ENCODE measurements at places on chromosomes 5 and 9. TPM values are rescaled to one million over a fixed set of nuclear protein-coding genes. Genes with fewer than 3 reads are reported as not detected.

RLN2 gene
- total RNA-seq, result 6.9 TPM

C9orf153 gene
- 0.80 TPM for total RNA-seq

MEGF10 gene
- total RNA-seq, result 0.48 TPM

- no peak overlapping the region for H3K27ac ChIP-seq
- no peak for DNase-seq
- H3K36me3 ChIP-seq, result no peaks in the 10 kb centered on the region
- no peaks in the 10 kb centered on the region for H3K4me1 ChIP-seq
Measured at GRCh38 chr5:127014573-127014972, 15.8 kb downstream of the MARCHF3 start.

ZNF879 gene
- total RNA-seq, result 13.8 TPM

GLT6D1 gene
- total RNA-seq, result not detected

GRCh38 chr5:60387051-60387440 is 312.9 kb downstream of the DEPDC1B start:
- no peak overlapping the region for H3K4me3 ChIP-seq
- no peaks in the 10 kb centered on the region for H3K4me1 ChIP-seq
